ENCODE measurements at places on chromosomes 3 and 15. TPM values are rescaled to one million over a fixed set of nuclear protein-coding genes. Genes with fewer than 3 reads are reported as not detected.
A peak's percentile ranks its signal among the peaks of the same experiment; 100 is the strongest.

DNA sequence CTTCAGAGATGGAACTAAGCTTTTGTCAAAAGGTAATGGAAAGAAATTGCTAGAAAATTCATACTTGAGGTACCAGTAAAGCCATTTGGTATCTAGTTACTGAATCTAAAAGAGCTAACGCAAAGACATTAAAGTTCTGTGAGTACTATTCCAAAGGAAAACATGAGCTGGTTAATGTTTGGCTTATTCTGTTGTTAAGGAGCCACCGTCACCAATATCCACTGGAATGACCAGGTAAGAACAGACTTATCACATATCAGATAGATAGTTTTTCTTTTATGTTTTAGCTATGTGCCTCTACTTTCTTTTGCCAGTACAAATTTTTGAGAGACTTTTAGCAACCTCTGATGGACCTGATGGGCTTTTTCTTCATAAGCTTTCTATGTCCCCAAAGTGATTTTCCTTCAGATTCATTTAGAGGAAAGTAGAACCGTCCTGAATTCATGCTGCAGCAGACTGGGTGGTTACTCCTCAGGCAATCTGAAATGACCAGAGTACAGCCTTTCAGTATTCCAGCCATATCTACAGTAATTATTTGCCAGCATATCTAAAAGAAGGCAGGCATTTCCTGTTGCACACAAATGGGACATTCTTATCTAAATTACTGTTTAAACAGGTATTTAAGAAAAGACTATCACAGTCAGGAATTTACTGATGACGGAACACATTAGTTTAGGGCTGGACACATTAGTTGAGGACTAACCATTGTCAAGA is 274.1 kb downstream of the MECOM start:
- H3K27me3 ChIP-seq: no peaks in the 10 kb centered on the region
- H3K4me3 ChIP-seq: no peak overlapping the region
- no peak for DNase-seq
- H3K4me1 ChIP-seq: no peaks in the 10 kb centered on the region
- no peaks in the 10 kb centered on the region for H3K36me3 ChIP-seq

DNA sequence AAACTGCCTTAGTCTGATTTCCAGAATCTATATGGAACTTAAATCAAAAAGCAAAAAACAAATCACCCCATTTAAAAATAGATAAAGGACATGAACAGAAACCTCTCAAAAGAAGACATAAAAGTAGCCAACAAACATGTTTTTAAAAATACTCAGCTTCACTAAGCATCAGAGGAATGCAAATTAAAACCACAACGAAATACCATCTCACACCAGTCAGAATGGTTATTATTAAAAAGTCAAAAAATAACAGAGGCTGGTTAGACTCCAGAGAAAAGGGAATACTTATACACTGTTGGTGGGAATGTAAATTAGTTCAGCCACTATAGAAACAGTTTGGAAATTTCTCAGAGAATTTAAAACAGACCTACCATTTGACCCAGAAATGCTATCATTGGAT is 367.9 kb downstream of the ZIC4 start:
- no peak for DNase-seq
- no peaks in the 10 kb centered on the region for H3K36me3 ChIP-seq
- H3K27me3 ChIP-seq: no peaks in the 10 kb centered on the region
- no peak overlapping the region for H3K4me3 ChIP-seq
- no peak overlapping the region for H3K27ac ChIP-seq
- H3K4me1 ChIP-seq: no peaks in the 10 kb centered on the region

The CLDN16 gene
- not detected for total RNA-seq

DNA sequence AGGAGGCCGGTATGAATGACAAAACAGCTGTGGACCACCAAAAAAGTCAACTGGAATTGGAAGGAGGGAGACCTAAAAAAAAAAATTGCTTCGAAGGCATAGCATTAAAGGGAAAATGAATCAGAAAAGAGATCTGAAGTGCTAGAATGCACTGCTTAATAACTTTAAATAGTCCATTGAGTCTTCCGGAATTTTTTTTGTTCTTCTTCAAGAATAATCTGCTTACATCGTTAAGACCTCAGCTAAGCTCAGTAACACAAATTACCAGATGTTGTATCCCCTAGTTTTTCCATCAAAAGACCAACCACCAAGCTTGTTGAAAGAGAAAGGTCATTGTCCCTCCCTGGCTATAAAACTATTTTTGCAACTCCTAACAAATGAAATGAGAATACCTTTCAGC is 560.5 kb downstream of the NR2F2 start:
- no peak overlapping the region for H3K4me3 ChIP-seq
- no peak overlapping the region for H3K27ac ChIP-seq
- H3K36me3 ChIP-seq: no peaks in the 10 kb centered on the region
- H3K4me1 ChIP-seq: peaks cover 13% of the 10 kb centered on the region

The POTEB gene
- total RNA-seq: not detected

The TM2D3 gene
- total RNA-seq: 36.8 TPM

DNA sequence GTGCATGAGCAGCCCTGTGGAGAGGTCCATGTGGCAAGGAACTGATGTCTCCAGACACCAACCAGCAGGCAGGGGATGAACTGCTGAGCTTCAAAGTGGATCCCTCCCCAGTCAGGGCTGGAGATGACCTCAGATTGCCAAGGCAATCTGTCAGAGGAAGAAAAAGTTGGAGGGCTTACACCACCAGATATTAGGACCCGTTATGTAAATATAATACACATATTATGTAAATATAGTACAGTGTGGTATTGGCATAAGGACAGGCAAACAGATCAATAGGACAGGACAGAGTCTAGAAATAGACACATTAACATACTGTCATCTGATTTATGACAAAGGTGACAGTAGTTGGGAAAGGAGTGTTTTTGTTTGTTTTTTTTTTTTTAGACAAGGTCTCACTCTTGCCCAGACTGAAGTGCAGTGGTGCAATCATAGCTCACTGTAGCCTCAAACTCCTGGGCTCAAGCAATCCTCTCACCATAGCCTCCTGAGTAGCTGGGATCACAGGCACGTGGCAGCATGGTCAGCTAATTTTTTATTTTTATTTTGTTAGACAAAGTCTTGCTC is 18.0 kb upstream of the RAB7A start:
- H3K4me3 ChIP-seq: no peak overlapping the region
- H3K27me3 ChIP-seq: no peaks in the 10 kb centered on the region
- DNase-seq: no peak

DNA sequence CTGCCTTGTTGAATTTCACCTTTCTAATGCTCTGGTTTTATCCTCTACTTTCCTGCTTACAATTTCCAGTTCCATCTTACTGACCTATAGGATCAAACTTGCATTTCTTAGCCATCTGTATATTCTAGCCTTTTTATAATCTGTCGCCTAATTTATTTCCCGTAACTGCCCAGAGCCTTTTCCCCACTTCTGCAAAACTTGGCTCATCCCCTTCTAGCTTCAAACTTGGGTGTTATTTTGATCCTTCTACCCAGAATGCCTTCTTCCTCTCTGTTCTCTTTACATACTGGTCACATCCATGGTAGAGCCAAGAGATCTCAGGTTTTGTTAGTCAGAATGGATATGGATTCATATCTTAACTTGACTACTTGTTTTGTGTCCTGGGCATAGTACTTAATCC is 2.6 kb downstream of the SACM1L start:
- peaks cover 3% of the 10 kb centered on the region for H3K27me3 ChIP-seq
- no peak for DNase-seq
- H3K4me3 ChIP-seq: peak overlapping the region; percentile 85
- peaks cover 56% of the 10 kb centered on the region for H3K36me3 ChIP-seq

- no peaks in the 10 kb centered on the region for H3K4me1 ChIP-seq
- peaks cover 6% of the 10 kb centered on the region for H3K27me3 ChIP-seq
- DNase-seq: no peak
- H3K4me3 ChIP-seq: no peak overlapping the region
These were observed 47.9 kb upstream of the FEZF2 start for GRCh38 chr3:62421207-62421606.

DNA sequence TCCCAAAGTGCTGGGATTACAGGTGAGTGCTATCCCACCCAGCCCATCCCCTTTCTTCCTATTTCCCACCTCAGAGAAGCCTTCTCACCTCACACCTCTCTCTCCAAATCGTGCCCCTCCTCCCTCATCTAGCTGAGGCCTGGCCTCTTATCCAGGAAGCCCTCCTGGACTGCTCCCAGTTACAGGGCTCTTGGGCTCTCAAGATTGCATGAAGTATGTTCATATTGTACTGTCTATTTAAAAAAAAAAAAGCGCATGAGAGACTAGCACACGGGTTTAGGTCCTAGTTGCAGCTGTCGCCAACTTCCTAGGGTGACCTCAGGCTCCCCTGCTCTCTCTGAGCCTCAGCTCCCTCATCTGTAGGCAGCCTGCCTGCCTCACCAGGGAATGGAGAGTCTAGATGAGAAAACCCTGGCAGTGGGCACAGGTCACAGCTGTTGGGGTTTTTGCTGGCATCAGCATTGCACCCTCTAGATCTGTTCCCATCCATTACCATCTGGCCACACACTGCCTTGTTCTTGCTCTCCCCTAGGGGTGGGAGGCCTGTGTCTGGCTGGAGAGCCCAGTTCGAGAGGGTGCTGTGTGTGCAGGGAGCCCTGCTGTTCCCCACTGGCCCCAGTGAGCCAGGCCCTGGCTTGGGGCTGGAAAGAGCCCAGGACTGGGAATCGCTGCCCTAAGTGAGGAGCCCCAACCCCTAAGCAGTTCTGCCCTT is 24.2 kb upstream of the C15orf39 start:
- H3K4me3 ChIP-seq: no peak overlapping the region
- peaks cover 29% of the 10 kb centered on the region for H3K4me1 ChIP-seq
- peaks cover 40% of the 10 kb centered on the region for H3K27me3 ChIP-seq
- no peaks in the 10 kb centered on the region for H3K36me3 ChIP-seq
- no peak overlapping the region for H3K27ac ChIP-seq

DNA sequence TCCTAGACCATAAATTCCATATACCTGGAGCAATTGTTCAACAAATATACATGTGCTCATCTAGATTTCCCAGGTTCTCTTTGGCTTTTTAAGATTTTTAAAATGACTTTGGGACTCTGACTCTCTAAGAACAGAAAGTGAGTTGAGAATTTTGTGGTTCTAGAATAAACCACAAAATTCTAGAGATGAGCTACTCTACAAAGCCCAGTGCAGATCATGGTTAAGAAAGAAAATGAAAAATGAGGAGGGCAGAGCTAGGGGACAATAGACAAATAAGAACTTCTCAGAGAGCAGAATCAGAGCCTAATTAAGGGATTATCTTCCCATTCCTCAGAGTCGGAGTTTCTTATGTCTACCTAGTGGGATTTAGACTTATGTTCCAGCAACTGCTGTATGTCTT is 694.7 kb downstream of the ZNF385D start:
- DNase-seq: no peak
- no peak overlapping the region for H3K27ac ChIP-seq
- no peaks in the 10 kb centered on the region for H3K36me3 ChIP-seq

- DNase-seq: no peak
- no peaks in the 10 kb centered on the region for H3K27me3 ChIP-seq
- H3K4me3 ChIP-seq: peak overlapping the region; percentile 92
- peaks cover 85% of the 10 kb centered on the region for H3K4me1 ChIP-seq
- H3K36me3 ChIP-seq: peaks cover 76% of the 10 kb centered on the region
These were observed 3.4 kb downstream of the PPM1M start for GRCh38 chr3:52248816-52249547.
